Activated naive CD4-positive, alpha-beta T cell treated with anti-CD3 and anti-CD28 coated beads, Interleukin-2, amount 50 U/mL, for 16 hours (primary cell): ENCODE measurements at places on chromosomes 12 and 14.

- no peak for DNase-seq
These were observed 9.0 kb upstream of the DCN start for GRCh38 chr12:91191513-91192111.

- DNase-seq: no peak
These were observed 11.8 kb upstream of the DERA start for GRCh38 chr12:15899282-15899870.

DNA sequence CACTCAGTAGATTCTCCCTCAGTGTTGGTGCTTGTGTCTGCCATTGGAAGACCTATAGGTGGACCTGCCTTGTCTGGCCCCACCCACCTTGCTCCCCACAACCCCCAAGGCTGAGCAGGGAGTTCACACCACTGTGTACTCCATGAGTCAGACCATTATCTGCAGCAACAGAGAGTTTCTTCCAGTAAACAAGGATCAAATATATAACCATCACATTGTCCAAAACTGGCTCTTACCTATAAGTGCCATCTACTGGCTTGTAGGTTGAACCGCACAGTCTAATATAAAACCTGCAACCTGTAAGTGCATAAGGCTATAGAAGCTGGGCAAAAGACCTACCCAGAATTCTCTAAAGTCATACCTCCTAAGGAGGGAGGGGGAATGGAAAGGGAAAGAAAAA, 7.9 kb downstream of the TAS2R13 start:
- no peak for DNase-seq

DNA sequence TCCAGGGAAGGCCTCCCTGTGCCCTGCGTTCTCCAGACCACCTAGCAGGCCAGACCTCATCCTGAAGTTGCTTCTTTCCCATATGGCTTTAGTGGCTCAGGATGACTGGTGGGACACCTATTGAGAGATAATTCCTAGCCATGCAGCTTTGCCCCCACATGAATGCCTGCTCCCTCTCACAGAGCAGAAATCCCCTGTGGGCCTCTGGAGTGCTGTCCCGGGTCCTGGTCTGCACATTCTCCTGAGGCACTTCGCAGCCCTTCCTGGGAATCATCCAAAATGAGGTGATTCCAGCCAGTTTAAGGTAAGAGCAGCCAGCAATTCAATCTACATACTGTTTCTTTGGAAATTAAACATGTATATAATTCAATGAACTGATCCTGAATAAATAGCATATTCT, 135.9 kb downstream of the GPR65 start:
- DNase-seq: no peak

- DNase-seq: no peak
These were observed 10.3 kb upstream of the PCNX1 start for GRCh38 chr14:70896981-70897380.

- DNase-seq: no peak
These were observed 37.0 kb upstream of the TMEM263 start for GRCh38 chr12:106918746-106919145.

DNA sequence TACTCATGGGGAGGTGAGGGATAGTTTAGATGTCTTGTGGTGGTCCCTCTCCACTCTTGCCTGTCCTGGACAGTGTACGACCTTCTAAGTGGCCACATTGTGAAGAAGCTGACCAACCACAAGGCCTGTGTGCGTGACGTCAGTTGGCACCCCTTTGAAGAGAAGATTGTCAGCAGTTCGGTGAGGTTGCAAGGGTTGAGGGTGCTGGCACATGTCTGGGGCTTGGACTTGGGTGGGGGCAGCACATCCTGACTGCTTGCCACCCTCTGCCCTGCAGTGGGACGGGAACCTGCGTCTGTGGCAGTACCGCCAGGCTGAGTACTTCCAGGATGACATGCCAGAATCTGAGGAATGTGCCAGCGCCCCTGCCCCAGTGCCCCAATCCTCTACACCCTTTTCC, 7.6 kb upstream of the FITM1 start:
- DNase-seq: no peak

DNA sequence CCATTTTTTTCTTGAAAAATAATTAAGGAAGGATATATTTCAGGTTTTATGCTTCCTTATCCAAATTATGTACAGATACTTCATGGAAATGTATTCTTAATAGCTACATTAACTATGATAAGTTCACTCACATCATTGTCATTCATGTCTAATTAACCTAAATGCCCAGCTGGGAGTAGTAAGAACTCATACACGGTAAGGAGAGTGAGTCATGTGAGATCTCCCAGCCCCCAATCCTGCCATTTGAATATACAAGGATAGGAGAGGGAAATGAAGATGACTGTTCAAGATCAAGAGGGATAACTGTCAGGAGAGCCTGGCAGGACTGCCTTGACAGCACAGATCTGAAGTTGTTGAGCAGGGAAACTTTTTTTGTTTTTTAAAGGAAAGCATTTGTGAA, 343.4 kb upstream of the USP15 start:
- DNase-seq: no peak

DNA sequence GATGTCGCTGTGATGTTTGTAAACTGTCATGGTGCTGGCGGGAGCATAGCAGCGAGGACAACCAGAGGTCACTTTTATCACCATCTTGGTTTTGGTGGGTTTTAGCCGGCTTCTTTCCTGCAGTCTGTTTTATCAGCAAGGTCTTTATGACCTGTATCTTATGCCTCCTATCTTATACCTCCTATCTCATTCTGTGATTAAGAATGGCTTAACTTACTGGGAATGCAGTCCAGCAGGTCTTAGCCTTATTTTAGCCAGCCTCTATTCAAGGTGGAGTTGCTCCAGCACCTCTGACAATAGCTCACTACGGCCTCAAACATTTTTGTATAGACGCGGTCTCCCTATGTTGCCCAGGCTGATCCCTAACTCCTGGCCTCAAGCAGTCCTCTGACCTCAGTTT, 53.7 kb downstream of the B4GALNT3 start:
- DNase-seq: no peak

DNA sequence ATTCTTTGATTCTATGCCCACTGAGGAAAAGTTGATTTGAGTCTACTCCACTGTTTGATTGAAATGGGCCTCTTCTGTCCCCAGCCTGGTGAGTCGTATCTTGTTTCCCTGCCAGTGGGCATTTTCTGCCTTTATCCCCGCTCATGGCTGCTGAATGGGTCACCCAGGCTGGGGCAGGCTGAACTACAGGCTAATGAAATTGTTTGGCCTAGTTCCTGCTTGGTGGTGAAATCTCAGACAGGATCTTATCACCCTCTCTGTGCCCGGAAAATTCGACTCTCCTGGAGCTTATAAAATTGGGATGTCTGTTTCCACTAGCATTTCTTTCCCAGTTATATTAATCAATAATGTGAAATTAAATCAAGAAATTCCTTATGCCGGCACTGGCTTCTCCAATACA, 65.0 kb downstream of the CHST11 start:
- no peak for DNase-seq

DNA sequence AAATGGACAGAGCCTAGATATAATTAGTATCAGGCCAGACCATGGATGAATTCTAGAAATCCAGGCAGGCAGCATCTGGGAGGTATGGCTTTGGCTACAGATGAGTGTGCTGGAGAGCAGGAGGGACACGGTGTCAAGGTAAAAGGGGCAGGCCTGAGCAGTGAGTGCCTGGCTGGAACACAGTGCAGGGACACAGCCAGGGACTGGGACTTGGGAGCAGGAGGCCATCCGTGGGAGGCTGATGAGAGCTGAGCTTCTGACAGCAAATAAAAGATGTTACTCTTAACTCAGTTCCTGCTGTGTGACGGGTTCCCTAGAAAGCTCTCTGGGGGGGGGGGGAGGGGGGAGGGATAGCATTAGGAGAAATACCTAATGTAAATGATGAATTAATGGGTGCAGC, 13.6 kb upstream of the LGALS3 start:
- no peak for DNase-seq

DNA sequence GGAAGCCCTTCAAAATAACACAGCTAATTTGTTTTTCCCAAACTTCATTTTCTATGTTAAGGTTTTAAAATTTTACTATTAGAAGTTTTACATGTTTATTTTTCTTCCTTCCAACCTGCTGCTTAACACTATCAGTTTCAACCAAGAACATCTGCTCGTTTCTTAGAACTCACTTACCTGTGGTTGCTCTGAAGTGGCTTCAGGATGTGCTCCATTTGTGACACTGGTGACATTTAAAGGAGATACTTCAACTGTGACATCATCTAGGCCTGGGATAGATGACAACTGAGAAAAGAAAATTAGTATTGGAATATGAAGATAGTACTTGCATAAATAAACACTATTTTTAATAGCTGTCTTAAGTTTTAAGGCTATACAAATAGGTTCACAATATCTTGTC, 17.9 kb downstream of the WASHC3 start:
- no peak for DNase-seq

DNA sequence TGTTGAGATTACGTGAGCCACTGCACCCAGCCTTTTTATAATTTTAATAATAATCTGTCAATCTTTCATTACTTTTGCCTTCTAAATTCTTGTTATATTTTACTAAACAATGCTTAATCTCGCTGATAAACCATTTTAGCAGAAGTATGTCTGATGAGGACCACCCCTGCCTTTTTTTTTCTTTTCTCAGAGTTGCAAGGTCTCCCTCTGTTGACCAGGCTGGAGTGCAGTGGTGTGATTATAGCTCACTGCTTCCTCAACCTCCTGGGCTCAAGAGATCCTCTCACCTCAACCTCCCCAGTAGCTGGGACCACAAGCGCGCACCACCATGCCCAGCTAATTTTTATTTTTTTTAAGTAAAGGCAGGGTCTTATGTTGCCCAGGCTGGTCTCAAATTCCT, 118.6 kb upstream of the DNM1L start:
- no peak for DNase-seq

DNA sequence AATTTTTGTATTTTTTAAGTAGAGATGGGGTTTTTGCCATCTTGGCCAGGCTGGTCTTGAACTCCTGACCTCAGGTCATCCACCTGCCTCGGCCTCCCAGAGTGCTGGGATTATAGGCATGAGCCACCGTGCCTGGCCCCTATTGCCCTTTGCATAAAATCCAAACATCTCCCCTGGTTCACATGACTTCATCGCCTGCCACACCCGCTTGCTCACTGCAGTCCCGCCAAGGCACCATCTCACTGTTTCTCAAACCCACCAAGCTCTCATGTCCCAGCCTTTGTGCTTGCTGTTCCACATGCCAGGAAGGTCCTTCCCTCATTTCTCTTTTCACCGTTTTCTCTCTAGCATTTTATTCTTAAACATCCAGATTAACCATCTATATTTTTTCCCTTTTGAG, 9.7 kb downstream of the RHOF start:
- DNase-seq: no peak

DNA sequence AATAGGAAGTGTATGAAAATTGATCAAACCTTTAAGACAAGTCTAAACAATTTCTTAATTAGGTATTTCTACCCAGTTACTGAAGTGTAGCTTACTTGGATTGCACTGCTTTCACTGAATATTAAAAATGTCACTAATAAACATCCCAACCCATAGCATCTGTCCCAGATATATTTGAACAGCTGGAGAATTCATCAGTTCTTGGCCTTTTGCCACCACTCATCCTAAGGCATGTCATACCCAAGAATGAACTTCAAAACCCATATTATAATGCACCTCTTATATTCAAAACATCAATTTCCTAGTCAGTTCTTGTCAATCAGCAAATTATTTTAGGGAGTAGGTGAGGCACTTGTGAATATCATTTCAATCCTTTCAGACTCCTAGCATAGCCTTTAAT, 392.3 kb downstream of the PAWR start:
- DNase-seq: no peak

DNA sequence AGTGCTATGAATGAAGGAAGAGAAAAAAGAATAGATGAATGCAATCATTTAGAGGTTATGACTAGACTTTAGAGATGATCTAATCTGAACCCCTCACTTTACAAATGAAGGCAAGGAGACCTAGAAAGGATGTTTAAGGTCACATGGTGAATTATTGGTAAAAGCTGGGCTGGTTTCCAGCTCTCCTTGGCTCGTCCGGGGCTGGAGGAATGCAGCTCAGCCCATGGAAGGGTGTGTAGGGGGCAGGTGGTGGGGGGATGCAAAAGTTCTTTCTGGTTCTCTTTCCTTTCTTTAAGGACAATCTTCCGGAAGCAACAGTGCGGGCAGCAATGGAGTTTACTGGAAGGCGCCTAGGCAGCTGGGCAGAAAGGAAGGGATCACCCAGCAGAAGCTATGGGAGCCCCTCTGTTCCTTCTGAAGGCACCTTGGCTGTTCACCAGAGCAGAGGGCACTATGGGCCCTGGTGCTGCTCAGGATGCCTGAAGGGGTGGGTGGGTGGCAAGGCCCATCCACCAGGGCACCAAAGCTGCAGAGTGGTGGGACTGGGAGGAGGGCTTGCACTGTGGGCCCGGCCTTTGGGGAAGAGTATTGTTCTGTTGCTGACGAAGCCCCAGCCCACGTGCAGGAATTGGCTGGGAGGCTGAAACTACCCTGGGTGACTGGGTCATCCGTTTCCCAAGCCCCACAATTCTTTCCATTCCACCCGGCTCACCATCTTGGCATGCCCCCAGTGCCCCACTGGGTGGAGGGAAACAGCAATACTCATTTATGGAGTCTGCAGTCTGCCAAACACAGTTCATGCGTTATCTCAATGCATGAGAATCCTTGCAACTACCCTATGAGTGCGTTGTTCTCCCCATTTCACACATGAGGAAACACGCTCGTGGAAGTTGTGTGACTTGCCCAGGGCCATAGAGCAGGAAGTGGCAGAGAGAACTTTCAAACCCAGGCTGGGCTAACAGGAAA, 78.2 kb downstream of the IRF2BPL start:
- DNase-seq: no peak

- DNase-seq: no peak
These were observed 7.9 kb upstream of the MAPK1IP1L start for GRCh38 chr14:55043528-55043927.

GRCh38 chr14:69484444-69485314, at the start of gene PLEKHD1:
PLEKHD1 (plus strand) TSS chr14:69484728; CDS start chr14:69484966, 238 bp downstream.
- no peak for DNase-seq

GRCh38 chr14:52103416-52103815, 34.6 kb upstream of the NID2 start:
- DNase-seq: no peak

DNA sequence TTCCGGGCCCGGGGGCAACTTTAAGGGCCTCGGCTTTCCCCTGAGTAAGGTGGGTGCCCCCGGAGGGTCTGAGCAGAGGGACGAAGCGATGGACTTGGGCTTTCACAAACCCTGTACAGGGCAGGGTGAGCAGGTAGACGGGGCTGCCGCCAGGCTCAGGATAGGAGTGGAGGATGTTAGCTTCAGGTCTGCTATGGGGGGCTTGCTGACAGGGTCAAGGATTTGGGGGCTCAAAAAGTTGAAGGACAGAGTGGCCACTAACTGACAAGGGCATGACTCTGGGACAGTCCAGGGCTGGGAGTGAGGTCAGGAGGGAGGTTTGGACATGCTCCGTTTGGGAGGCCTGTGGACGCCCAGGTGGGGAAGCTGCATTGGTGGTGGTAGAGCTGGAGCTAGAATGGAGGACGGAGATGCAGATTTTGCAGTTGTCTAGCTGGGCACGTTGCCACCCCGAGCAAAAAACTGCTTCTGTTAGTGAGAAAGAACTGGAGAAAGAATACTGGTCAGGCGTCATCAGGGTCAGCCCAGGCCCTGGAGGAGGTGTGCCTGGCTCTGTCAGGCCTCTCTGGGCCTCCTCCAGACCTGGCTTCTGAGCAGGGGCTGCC, 113.3 kb downstream of the ADGRD1 start:
- no peak for DNase-seq
